ENCODE measurements at places on chromosomes 13 and 19. TPM values are rescaled to one million over a fixed set of nuclear protein-coding genes. Genes with fewer than 3 reads are reported as not detected.

DNA sequence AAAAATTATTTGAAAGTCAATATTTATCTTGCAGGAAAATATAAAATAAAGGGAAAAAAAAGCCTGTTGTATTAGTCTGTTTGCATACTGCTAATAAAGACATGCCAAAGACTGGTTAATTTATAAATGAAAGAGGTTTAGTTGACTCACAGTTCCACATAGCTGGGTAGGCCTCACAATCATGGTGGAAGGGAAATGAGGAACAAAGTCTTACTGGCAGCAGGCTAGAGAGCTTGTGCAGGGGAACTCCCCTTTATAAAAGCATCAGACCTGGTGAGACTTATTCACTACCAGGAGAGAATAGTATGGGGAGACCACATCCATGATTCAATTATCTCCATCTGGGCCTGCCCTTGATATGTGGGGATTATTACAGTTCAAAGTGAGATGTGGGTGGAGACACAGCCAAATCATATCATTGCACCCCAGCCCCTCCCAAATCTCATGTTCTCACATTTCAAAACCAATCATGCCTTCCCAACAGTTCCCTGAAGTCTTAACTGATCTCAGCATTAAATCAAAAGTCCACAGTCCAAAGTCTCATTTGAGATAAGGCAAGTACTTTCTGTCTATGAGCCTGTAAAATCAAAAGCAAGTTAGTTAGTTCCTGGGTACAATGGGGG, 1416.5 kb upstream of the SPRY2 start:
- DNase-seq = no peak

Gene CBY2
- not detected for total RNA-seq

GRCh38 chr13:33745370-33746324, 72.3 kb upstream of the RFC3 start:
- no peak for DNase-seq

Gene HTR2A
- total RNA-seq = not detected
